ENCODE measurements at places on chromosomes 13 and 19.
A peak's percentile ranks its signal among the peaks of the same experiment; 100 is the strongest.

DNA sequence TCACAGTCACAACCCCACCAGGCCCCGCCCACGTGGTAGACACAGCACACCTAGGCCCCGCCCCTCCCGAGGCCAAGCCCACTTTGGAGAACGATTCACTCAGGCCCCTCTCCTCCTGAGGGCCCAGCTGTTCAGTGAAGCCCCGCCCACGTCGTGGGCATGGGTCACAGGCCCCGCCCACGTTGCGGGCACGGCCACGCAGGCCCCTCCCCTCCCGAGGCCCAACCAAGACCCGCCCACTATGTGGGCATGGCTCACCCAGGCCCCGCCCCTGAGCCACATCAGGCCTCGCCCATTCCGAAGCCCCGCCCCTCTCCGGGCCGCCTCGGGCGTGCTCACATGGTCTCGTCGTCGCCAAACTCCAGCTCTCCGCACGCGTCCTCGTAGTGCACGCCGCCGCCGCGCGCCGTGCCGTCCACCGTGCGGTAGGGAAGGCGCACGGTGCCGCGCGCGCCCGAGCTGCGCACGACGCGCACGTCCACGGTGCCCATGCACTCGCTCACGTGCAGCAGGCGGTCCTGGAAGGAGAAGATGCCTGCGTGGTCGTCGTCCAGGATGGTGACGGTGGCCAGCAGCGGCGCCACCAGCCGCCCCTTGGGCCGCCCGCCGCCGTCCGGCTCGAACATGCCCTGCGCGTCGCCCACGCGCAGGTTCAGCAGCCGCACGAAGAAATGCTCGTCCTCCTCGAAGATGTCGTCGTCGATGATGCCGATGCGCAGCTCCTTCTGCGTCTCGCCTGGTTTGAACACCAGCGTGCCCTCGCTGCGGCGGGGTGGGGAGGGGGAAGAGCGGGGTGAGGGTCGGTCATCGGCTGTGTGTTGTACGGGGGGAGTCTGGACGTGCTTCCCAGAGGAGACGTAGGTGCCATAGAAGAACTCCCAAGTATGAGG, 24.0 kb downstream of the SLC8A2 start:
- peak; percentile 49 for DNase-seq

GRCh38 chr19:1163283-1163933, 10.7 kb downstream of the SBNO2 start:
- no peak for DNase-seq

DNA sequence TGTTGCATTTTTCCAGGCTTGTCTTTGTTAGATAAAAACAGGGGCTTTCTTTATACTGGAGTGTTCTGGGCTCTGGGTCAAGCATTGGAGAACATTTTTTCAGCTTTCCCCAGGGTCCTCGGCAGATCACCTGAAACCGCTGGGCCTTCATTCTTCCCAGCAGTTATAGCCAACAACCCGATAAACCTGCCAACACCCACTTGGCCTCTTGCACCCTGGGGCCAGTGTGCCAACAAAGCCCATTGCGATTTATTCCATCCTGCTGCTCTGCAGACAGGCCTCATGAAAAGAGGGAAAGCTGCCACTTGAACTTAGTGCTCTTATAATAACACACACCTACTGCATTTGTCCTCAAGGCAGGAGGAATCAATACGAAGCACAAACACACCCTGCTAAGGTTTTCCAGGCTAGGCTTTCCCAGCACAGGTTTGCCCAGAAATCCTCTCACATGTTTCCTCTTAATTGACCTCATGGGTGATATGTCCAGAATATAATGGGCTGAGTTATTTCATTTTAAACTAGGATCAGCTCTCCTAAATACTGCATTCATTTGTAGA, 669.3 kb downstream of the LIG4 start:
- no peak for DNase-seq

- DNase-seq, result peak; percentile 10
Observed at GRCh38 chr13:39892721-39893685, 237.5 kb downstream of the COG6 start.

- no peak for DNase-seq
Observed at GRCh38 chr13:40528881-40529280, 137.6 kb downstream of the FOXO1 start.

GRCh38 chr19:54707962-54708361, 16.3 kb upstream of the KIR3DL3 start:
- no peak for DNase-seq

DNA sequence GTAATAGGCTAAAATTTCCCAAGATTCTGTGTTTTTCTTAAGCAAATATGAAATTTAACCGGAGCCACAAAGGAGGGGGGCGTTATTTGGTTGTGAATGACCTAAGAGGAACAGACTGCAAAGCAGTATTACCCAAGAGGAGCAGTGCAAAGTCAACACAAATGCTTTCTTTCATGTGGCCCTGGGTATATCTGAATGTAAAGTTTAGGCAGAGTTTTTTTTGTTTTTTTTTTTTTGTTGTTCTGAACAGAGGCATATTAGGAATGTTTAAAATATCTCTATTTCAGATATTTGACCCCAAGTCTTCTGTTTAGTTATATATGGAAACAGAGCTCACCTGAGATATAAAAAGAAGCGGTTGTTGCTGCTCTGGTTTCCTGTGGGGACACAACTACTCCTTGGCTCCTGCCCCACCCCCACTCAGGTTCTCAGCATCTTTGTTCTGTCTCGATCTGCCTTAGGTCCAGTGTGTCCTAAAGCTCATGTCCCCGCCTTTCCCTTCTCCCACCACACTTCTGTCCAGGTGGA, 220.7 kb downstream of the RFC3 start:
- DNase-seq, result no peak

DNA sequence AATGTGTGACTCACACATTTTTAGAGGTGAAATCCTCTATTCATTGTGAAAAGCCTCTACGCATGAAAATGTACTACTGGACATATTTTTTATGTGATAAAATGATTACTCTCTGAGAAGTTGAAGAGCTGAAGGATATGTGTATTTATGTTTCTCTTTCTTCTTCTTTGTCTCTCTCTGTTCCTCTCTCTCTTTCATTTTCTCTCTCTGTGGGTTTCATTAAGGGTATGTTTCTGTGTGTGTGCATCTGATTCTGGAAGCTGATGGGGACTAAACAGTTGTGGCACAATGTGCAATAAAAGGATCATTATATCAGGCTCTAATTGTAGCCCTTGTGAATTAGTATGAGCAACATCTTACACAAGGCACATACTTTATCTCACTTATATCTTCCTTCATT, 867.7 kb downstream of the PCDH9 start:
- DNase-seq, result no peak

All from AG08395 (cell line).